ENCODE measurements at places on chromosomes 7 and 10.

DNA sequence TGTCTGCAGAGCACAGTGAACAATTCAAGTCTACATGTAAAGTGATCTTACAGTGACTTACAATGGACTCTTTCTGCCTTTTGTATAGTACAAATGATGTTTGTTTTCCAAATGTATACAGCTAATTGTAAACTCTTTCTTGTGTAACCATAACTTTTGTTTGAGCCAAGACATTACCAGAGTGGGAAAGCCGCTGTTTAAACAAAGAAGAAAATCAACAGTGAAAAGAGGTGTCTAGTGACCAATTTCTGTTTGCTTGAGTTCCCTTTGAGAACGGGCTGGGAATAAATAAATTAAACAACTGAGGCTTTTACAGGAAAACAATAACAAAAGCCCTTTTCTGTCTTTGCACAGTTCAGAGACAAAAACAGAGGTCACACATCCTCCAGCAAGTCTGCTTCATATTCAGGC is 1163.4 kb downstream of the CNTNAP2 start:
- no peak for DNase-seq

DNA sequence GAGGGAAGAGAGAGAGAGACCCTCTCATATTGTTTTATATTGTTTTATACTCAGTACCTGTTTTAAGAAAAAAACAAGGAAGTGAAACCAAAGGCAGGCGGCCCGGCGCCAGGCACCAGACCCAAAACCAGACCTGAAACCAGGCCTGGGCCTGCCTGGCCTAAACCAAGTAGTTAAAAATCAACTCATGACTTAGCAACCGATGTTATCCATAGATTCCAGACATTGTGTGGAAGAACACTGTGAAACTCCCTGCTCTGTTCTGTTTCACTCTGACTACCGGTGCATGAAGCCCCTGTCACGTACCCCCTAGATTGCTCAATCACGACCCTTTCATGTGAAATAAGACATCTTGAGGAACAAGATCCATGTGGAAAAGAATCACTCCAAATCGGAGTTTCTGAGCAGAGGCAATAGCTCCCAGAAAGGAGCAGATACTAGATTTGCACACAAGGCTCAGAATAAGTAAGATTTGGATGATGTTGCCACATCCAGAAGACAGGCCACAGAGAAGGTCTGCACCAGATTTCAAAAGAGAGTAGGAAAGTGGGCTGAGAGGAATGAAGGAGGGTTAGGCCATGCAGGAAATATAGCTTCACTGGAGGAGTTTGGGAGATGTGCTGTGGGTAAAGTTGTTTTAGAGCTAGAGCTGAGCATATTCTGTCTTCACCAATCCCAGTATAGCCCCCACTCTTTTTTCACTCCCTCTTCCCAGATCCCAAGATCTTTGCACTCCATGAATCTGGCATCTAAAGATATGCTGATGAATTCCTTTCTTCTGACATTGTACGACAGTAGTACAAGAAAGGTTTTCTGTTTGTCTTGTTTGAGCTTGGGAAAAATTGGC is 8.8 kb upstream of the ZNF248 start:
- no peak for DNase-seq

DNA sequence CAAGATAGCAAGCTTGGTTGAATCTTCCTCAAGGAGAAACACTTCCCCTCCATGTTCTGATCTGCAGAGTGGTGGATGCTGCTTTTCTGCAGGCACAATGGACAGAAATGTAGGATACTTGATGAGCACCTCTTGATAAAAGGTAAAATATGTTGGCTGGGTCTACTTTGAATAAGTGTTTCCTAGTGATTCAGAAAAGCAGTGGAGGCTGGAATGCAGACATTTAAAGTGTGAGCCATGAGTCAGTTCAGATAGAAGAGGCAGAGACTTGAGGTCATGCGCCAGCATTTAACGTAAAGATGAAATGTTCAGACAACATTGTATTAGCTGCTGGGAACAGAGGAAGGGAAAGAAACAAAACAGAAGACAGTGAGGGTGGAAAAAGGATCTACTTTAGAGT is 403.1 kb downstream of the ADRA2A start:
- DNase-seq = no peak

- no peak for DNase-seq
Measured at GRCh38 chr10:116029826-116030225, 243.2 kb downstream of the GFRA1 start.

GRCh38 chr10:102775201-102775934 is 31.6 kb downstream of the WBP1L start:
- no peak for DNase-seq

GRCh38 chr10:59588791-59589190 is 120.9 kb downstream of the SLC16A9 start:
- DNase-seq = no peak

- DNase-seq = no peak
Measured at GRCh38 chr7:150716939-150717338, 526 bp downstream of the GIMAP1 start.

- peak; percentile 31 for DNase-seq
Measured at GRCh38 chr7:128831178-128831993, 1.2 kb downstream of the FLNC start.

DNA sequence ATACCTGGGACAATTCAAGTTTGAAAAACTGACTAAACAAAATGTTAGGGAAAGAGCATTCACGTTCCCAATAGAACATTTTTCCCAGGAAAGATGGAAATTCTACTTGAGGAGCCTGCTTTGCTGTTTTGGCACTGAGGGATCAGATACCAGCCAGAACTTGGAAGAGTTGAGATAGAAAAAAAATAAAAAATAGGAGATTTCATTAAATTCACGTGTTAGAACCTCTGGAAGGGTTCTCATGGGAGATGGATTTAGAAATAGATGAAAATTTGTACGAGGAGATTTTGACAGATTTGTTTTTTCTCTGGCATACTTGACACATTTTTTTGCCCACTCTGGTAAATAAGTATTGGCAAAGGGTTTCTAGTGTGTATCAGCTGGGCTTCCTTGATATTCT is 63.7 kb downstream of the CELF2 start:
- no peak for DNase-seq

- DNase-seq = peak; percentile 89
Measured at GRCh38 chr10:14601872-14602725, 172.6 kb downstream of the FAM107B start.

DNA sequence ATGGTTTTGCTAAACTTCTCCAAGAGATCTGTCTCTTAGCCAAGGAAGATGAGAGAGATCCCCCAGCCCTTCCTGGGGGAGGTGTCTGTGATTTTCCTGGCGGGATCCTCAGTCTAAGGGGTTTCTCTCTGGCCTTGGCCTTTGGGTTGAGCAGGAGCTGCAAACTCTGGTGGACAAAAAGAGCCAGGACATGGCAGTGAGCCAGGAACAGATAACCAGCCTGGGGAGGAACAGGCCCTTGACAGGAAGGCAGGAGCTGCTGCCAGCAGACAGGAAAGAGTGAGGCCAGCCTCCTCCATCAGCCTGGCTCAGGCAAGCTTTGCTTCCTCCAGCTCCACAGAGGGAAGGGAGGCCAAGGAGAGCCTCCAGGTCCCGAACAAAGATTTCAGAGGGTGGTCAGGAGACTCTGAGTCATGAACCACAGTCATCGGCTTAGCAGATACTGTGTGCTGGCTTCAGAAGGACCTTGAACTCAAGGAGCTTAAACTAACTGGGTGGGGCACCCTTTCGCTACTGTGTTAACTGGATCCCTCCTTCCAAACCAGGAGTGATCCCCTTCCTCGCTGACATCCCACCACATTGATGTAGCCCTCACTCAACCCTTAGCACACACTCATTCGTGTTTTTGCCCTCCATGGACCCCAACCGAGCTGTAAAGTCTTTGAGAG is 34.7 kb downstream of the DDIT4 start:
- DNase-seq = peak; percentile 84

- no peak for DNase-seq
Measured at GRCh38 chr10:12338981-12339380, 10.4 kb upstream of the CAMK1D start.

DNA sequence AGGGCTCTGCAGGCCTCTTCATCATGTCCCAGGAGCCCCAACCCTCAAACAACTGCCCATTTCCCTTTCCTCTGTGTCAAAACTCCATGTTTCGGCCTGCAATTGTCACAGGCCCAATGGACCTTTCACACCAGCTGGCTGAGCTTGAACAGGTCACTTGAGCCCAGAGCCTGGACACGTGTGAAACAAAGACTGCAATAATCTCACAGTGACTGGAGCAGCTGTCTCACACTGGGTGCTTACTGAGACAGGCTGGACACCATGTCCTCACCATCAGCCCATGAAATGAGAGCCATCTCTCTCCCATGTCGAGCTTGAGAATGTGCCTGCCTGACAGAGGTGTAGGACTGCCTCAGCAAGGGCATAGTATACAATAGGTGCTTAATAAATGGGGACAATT is 19.5 kb upstream of the EIF5AL1 start:
- no peak for DNase-seq

GRCh38 chr7:143397710-143398530 is 10.7 kb downstream of the EPHA1 start:
- DNase-seq = no peak

- DNase-seq = peak; percentile 67
Measured at GRCh38 chr7:105808703-105809590, 67.5 kb downstream of the ATXN7L1 start.

- DNase-seq = no peak
Measured at GRCh38 chr7:124074007-124074406, 41.1 kb upstream of the TMEM229A start.

DNA sequence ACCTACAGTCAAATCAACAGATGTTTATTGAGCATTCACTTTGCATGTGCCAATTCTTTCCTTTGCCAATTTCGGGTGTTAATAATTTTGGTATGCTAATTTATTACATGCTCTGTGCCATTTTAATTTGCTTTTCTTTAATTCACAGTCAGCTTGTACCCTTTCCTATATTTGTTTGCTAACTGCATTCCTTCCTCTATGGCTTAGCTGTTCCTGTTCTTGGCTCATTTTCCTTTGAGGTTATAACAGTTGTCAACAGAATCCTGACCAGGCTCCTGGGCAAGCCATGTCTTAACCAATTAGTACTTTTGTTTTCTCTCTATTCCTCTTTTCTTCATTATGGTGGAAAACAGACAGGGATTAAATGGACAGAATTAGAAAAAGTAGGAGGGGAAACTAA is 73.6 kb upstream of the RPA3 start:
- no peak for DNase-seq

DNA sequence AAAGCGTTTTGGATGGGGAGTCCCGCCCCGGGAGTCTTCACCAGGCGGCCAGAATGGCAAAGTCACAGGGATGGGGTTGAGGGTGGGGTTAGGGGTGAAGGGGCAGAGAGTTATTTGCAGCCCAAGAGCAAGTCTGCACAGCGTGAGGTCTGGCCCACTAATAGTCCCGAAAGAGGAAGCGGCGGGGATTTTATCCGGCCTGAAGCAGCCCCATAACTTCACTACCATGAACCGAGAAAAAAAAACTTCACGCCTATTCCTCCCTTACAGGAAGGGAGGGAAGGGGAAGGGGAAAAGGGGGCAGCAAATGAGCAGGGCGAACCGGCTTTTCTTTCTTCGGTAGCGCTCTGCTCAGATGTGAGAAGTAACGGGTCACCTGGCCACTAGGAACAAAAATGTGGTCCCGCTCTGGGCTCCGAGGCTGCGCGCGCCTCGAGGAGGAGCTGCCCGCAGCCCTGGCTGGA is 712 bp downstream of the ITPRIP start:
- DNase-seq = peak; percentile 6

DNA sequence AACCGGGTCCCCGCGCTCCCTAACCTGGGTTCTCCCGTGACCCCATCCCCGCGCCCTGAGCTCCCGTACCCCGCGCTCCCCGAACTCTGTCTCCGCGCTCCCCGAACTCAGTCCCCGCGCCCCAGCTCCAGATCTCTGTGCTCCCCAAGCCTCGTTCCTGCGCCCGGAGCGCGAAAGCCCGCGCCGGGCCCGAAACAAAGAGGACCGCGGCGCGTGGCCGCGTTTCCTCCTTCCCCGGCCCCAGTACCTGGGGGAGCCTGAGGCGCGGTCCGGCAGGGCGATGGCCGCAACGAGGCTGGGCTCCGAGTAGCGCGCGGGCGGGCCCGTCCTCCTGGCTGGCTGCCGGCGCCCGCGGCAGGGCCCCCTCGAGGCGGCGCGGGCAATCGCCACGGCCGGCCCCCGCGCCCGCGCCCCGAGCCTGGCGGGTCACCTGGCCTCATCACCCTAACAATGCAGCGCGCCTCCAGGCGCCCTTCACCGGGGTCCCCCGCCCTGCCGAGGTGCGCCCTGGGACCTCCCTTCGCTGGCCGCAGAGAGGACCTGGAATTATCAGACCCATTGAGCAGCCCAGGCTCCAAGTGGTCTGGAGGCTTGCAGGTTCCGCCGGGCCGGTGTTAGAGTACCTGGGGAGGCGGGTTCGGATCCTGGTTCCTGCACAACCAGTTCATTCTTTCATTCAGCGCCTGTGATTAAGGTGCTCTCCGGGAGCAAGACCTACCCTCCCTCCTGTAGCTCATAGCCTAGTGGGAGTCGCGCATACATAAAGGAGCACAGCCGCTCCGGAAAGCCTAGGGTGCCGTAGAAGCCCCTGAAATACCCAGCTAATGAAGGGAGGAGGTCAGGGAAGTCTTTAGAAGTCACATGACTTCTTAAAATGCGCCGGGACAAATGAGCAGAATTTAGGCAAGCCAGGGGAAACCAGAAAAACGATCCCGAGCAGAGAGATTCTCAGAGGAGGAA is at the start of gene TNS3:
Gene TNS3 (minus strand): TSS at position 308 of the 960 bp plus-strand sequence. CDS start 142,475 bp downstream, outside the sequence.
- no peak for DNase-seq

DNA sequence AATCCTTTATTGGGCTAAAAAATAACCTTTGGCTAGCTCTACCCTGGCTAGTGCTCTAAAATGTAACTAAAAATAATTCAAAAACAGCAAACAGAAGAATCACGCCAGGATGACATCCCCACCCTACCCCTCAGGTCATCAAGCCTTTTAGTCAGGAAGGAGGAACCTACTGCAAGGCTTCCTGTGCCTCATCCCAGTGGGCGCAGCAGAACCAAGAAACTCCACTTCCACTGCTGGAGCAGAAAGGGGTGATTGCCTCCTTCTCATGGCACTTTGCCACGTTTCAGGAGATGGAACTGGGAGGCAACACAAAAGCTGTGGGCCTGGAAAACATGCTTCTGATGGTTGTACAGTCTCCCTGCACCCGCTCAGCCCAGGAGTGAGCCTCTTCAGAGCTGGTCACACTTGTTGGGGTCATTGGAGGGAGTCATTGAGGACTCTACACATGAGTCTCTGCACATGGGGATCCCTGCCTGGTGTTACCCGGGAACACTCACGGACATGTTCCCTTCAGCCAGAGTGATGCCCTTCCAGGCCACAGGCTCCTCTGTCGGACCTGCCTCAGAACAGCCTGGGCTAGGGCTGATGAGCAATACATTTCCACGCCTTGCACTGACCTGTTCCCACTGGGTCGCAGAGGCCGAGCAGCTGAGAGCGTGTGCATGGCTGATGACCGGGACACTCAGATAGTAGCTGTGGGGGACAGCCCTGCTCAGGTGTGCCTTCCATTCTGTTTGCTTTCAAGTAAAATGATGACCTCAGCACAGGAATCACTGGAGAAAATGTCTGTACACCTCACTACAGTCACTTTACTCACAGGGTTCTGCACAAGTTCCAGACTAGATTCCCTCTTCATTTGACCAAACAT is 355.3 kb downstream of the FGFR2 start:
- DNase-seq = no peak

DNA sequence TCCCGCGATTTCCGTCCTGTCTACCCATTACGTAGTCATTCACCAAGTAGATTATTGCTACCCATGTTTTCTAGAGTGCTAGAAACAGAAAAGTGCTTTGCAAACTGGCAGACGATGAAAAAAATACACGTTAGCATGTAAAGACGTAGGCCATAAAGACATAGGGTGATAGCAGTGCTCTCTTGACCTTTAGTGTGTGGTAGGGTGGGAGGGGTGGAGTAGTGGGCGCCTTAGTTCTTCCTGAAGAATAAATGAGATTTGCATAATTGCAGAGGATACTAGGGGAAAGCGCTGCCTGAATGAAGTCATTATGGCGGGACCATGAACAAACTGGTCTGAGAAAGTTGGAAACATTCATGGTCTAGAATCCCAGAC is 948 bp downstream of the ZNF485 start:
- no peak for DNase-seq

Data from brain microvascular endothelial cell (primary cell).